ENCODE measurements at places on chromosomes 16 and 17. TPM values are rescaled to one million over a fixed set of nuclear protein-coding genes. Genes with fewer than 3 reads are reported as not detected.

- H3K27ac ChIP-seq = no peak overlapping the region
- DNase-seq = no peak
- H3K36me3 ChIP-seq = no peaks in the 10 kb centered on the region
- H3K4me1 ChIP-seq = peaks cover 4% of the 10 kb centered on the region
Observed at GRCh38 chr16:88685156-88686061, 898 bp downstream of the SNAI3 start.

DNA sequence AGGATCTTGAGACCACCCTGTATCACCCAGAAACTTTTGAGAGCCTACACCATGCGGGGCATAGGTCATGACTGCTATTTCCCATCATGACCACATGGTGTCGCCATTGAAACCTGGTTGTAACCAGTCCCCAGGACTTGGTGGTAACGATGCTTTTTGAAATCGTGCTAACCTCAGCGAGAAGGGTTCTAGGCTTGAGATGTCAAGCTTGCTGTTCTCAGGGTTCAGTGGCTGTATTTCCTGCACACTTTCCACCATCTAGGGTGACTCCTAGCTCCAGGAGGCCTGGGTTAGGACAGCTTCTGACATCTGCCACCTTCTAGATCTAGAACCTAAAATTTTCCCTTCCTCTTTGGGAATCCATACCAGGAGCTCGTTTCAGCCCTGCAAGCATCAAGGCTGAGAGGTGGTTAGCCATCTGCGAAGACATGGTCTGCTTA is 13.0 kb upstream of the SPNS3 start:
- H3K27me3 ChIP-seq = no peaks in the 10 kb centered on the region
- H3K36me3 ChIP-seq = no peaks in the 10 kb centered on the region
- no peak overlapping the region for H3K4me3 ChIP-seq
- DNase-seq = peak; percentile 71
- H3K4me1 ChIP-seq = peaks cover 2% of the 10 kb centered on the region
- no peak overlapping the region for H3K27ac ChIP-seq

DNA sequence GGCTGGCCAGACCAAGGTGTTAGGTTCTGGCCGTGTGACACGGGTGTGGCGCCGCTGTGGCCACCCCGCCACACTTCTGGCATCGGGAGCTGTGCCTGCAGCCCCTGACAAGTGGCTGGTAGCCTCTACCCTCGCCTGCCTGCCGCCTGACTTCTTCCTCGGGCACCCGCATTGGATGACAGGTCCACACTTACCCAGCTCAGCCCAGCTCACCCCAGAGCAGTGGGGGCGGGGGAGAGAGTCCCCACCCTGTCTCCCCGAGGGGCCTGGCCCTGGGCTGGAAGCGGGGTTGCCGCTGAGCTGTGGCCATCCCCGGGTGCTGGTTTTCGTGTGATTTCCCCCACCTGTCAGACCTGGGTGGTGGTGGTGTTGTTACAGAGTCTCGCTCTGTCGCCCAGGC is 53.9 kb upstream of the ACSF3 start:
- H3K4me1 ChIP-seq = no peaks in the 10 kb centered on the region
- H3K36me3 ChIP-seq = no peaks in the 10 kb centered on the region
- no peak for DNase-seq

GRCh38 chr17:46212634-46213435 is 19.6 kb upstream of the KANSL1 start:
- H3K36me3 ChIP-seq = no peaks in the 10 kb centered on the region
- H3K27ac ChIP-seq = no peak overlapping the region
- no peak overlapping the region for H3K4me3 ChIP-seq
- H3K27me3 ChIP-seq = no peaks in the 10 kb centered on the region
- no peaks in the 10 kb centered on the region for H3K4me1 ChIP-seq

GRCh38 chr17:27764589-27764988 is 35.7 kb downstream of the NOS2 start:
- no peaks in the 10 kb centered on the region for H3K27me3 ChIP-seq
- DNase-seq = no peak
- no peak overlapping the region for H3K4me3 ChIP-seq
- no peaks in the 10 kb centered on the region for H3K36me3 ChIP-seq
- no peak overlapping the region for H3K27ac ChIP-seq

DNA sequence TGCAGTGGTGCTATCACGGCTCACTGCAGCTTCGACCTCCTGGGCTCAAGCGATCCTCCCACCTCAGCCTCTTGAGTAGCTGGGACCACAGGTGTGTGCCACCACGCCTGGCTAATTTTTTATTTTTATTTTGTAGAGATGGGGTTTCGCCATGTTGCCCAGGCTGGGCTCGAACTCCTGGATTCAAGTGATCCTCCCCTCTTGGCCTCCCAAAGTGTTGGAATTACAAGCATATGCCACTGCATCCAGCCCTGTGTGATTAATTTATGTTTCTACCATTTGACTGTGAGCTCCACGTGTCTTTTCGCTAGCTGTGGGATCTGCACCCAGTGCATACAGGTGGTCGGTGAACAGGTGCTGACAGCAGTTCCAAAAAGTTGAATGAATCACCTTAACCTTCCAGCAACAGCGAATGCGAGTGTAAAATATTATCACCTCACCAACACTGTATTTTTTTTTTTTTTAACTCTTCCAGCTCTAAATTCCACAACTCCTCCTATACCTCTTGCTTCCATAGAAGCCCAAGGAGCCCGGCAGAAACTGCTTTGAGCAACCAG is 484 bp upstream of the NUDT7 start:
- no peaks in the 10 kb centered on the region for H3K27me3 ChIP-seq
- peak overlapping the region; percentile 50 for H3K4me3 ChIP-seq
- no peak for DNase-seq
- H3K36me3 ChIP-seq = no peaks in the 10 kb centered on the region
- no peak overlapping the region for H3K27ac ChIP-seq

DNA sequence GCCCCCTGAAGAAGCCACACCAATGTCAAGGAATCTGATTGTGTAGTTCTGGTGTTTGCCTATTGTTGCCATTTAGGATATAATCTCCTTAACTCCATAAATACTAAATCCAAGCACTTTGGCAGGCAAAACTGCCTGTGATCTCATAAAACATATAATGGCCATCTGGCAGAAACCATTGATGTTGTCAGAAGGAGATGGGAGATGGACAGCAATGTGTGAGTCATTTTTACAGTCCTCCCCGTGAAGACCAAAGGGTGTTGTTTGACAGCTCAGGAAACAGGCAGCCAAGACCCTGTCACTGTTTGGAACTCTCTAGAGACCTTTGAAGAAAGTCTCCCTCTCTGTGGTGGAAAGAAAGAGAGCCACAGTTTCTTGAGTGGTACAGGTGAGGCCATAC is 454.1 kb downstream of the HS3ST3B1 start:
- H3K36me3 ChIP-seq = no peaks in the 10 kb centered on the region
- H3K4me3 ChIP-seq = no peak overlapping the region
- no peak overlapping the region for H3K27ac ChIP-seq
- H3K4me1 ChIP-seq = no peaks in the 10 kb centered on the region
- no peak for DNase-seq
- H3K27me3 ChIP-seq = no peaks in the 10 kb centered on the region

GRCh38 chr16:73143576-73144422 is 95.9 kb upstream of the ZFHX3 start:
- peak overlapping the region; percentile 46 for H3K4me3 ChIP-seq
- no peak for DNase-seq
- peak overlapping the region; percentile 58 for H3K27ac ChIP-seq
- no peaks in the 10 kb centered on the region for H3K27me3 ChIP-seq
- H3K36me3 ChIP-seq = no peaks in the 10 kb centered on the region
- no peaks in the 10 kb centered on the region for H3K4me1 ChIP-seq

DNA sequence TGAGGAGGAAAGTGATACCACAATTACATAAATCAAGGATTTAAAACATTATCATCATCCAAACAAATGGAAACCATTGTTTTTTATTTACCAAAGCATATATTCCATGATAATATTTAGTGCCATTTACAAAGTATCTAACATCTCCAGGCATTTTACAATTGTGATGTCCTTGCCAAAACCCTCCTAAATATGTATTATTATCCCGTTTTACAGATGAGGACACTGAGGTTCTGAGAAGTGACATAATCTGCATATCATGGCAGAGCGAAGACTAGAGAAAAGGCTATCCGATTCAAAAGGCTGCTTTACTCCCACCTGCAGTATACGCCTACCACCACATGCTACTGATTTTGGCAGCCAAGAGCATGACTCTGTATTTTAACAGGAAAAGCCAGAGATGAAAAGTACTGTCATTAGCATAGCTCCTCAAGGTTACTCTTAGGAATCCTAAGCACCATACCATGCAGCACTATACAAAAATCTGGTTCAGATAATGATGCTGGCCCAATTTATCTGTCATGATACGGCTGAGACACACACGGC is 301.4 kb downstream of the CA10 start:
- no peaks in the 10 kb centered on the region for H3K27me3 ChIP-seq
- no peaks in the 10 kb centered on the region for H3K4me1 ChIP-seq
- H3K27ac ChIP-seq = no peak overlapping the region
- no peaks in the 10 kb centered on the region for H3K36me3 ChIP-seq
- no peak for DNase-seq
- no peak overlapping the region for H3K4me3 ChIP-seq

- no peaks in the 10 kb centered on the region for H3K36me3 ChIP-seq
- H3K27ac ChIP-seq = peak within 1 kb of the TSS; percentile 85
- DNase-seq = peak; percentile 95
- H3K4me3 ChIP-seq = peak within 1 kb of the TSS; percentile 69
- peaks cover 11% of the 10 kb centered on the region for H3K4me1 ChIP-seq
Observed at GRCh38 chr17:81977211-81977808, at the start of gene ASPSCR1. ASPSCR1 (plus strand) TSS chr17:81977629; CDS start chr17:81977647, 18 bp downstream.

DNA sequence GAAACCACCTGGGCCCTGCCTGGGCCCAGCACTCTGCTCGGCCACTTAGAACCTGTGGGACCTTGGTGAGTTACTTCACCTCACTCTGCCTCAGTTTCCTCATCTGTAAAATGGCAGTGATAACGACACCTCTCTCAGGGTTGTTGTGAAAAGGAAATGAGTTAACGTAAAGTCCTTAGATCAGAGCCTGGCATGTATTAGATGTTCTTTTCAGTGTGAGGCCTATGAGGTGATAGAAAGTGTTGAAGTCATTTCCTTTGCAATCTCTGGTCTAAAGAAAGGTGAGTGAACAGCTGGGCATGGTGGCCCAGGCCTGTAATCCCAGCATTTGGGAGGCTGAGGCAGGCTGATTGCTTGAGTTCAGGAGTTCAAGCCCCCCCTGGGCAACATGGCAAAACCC is 51.7 kb upstream of the LGALS9 start:
- no peak for DNase-seq
- no peak overlapping the region for H3K27ac ChIP-seq
- peaks cover 8% of the 10 kb centered on the region for H3K4me1 ChIP-seq
- no peaks in the 10 kb centered on the region for H3K27me3 ChIP-seq
- H3K36me3 ChIP-seq = peaks cover under 1% of the 10 kb centered on the region

DNA sequence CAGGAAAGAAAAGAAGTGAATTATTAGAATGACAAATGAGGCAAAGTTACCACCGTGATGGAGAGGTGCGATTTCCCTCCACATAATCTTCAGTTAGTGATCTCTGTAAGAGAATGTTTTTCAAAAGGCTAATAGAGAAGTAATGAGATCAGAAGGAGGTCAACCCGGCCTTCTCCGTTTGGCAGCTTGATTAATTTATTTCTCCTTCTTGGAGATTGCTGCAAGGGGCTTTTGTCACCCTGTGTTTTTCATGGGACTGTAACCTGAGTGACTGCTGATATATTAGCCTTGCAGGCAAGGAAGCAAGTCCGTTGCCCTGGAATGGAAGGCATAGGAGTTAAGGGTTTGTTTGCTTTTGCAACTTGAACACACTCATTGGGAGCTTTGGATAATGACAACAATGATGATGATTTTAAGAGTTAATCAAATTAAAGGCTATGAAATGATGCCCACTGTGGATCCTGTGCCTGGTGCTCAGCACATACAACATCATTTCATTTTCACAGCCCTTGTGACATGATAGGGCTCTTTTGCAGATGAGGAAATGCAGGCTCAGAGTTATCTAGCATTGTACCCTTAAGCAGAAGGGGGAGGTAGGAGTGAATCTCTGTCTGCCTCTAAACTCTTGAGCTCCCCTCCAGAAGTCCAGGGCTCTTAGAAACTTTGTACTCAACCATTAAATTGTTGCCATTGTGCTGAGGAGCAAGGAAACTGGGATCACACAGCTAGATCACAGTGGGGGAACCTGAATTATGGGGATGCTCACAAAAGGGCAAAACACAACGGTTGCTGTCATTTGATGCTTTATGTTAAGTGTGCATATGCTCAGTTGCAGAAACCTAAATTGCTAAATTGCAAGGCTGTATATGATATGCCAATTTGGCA is 226.3 kb downstream of the WWOX start:
- no peaks in the 10 kb centered on the region for H3K4me1 ChIP-seq
- no peak overlapping the region for H3K27ac ChIP-seq
- no peak overlapping the region for H3K4me3 ChIP-seq
- DNase-seq = peak; percentile 79

GRCh38 chr16:25066747-25067631 is 44.6 kb upstream of the LCMT1 start:
- peak overlapping the region; percentile 79 for H3K27ac ChIP-seq
- H3K27me3 ChIP-seq = no peaks in the 10 kb centered on the region
- H3K36me3 ChIP-seq = no peaks in the 10 kb centered on the region
- peak overlapping the region; percentile 51 for H3K4me3 ChIP-seq
- DNase-seq = peak; percentile 88

- H3K4me1 ChIP-seq = no peaks in the 10 kb centered on the region
- no peak for DNase-seq
- peaks cover 51% of the 10 kb centered on the region for H3K36me3 ChIP-seq
- H3K4me3 ChIP-seq = no peak overlapping the region
- no peak overlapping the region for H3K27ac ChIP-seq
Observed at GRCh38 chr17:45264988-45265387, 3.1 kb upstream of the SPATA32 start.

- H3K4me3 ChIP-seq = no peak overlapping the region
- H3K27ac ChIP-seq = no peak overlapping the region
- no peaks in the 10 kb centered on the region for H3K4me1 ChIP-seq
- no peak for DNase-seq
Observed at GRCh38 chr17:45873728-45874127, 20.6 kb upstream of the MAPT start.

DNA sequence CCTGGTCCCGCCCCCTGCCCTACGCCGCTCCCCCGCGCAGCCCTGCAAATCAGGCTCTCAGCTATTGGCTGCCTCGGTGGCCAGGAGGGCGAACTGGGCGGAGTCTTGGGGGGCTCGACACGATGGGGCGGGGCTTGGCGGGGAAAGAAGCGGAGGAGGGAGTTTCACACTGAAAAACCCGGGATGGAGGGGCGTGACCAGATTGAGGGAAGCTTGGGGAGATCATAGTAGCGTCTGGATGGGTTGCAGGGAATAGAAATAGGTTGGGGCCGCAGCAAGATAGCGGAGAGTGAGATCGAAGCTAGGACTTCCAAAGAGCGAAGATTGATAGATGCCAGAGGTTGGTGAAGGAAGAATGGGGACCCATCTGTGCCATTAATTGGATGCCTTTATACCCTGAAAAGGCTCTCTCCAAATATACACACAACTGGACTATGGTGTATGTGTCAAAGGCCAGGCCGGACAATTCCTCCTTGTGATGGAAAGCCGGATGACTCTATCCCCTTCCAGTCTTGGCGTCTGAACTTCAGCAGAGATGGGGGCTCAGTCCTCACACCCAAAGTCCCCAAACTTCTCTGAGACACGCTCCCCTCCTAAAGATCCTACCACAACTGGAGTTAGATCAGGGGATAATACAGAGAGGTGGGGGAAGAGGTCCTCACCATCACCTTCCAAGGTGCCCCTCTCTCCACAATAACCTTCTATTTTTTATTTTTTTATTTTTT is 376 bp upstream of the STAC2 start:
- H3K27ac ChIP-seq = no peak overlapping the region
- DNase-seq = peak; percentile 95
- H3K4me3 ChIP-seq = peak overlapping the region; percentile 51
- H3K4me1 ChIP-seq = peaks cover 3% of the 10 kb centered on the region

PLA2G15 gene
- 44.4 TPM for polyA plus RNA-seq

HBA2 gene
- 11.1 TPM for polyA plus RNA-seq

FOXO3B gene
- 0.49 TPM for polyA plus RNA-seq

PHB1 gene
- 469 TPM for polyA plus RNA-seq

FAM83G gene
- 4.9 TPM for polyA plus RNA-seq

CSH1 gene
- not detected for polyA plus RNA-seq

CCR7 gene
- polyA plus RNA-seq = 0.17 TPM

NOXO1 gene
- polyA plus RNA-seq = 0.58 TPM

SLC13A5 gene
- not detected for polyA plus RNA-seq
